ENCODE measurements at places on chromosomes 13 and 19.

DNA sequence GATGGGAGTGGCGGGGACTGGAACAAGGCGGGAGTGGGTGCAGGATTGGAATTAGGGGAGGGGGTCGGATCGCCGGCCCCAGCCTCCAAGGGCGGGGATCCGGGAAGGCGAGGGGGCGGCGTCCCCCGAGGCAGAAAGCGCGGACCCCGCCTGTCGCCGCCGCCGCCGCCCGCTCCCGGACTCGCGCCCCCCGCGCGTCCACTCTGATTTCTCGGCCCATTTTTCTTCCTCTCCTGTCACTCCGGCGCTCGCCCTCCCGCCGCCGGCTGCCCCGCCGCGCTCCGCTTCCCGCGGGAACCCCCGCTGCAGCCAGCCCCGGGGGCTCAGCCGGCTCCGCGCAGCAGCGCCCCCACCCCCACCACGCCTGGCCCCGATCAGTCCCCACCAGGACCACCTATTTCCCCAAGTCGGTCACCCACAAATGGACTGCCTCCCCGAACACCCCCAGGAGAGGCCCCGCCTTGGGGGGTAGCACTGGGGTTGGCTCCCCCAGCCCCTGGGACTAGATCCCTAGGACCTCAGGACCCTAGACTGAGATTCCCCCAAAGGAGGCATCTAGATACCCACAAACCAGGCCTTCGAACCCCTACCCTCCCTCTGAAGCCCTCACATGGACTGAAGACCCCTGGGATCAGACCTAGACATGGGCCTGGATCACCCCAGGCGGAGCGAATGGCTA, 12.6 kb upstream of the ERFL start:
- no peak for DNase-seq

GRCh38 chr13:99926014-99926731, 45.4 kb downstream of the ZIC5 start:
- DNase-seq = no peak

GRCh38 chr19:8308891-8309291, 733 bp upstream of the CD320 start:
- no peak for DNase-seq

DNA sequence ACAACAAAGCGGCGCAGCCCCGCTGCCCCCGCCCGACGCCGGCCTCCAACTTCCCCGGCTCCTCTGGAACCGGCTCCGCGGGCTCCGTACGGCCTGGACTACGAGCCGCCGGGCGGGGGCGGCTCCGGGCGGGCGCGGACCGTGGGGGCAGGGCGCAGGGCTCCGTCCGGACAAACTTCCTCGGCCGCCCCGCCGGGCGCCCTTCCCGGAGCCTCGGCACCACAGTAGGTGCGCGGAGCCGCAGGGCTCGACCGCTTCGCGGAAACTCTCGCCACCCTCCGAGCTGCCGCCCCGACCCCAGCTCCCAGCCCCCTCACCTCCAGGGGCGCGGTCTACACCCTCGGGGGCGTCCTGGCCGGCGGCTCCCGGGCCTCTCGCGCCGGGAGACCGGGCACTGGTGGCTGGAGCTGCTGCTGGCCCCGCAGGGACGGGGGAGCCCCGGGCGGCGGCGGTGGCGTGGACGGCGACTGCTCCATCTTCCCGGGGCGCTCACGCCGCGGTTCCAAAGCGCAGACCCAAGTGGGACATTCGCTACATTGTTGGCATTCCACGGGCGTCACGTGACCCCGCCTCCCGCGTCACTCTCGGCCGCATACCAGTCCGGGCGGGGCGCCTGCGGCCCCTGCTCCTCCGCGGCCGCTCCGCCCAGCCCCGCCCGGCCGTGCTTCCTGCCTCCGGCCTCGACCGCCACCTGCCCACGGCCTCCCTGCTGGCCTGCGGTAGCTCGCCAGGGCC, at the start of gene LATS2:
TSS of gene LATS2 (minus strand) at position 558 of the 735 bp plus-strand sequence. CDS start 15,560 bp downstream, outside the sequence.
- peak; percentile 39 for DNase-seq

- no peak for DNase-seq
These were observed 55.0 kb downstream of the GGACT start for GRCh38 chr13:100533588-100534041.

DNA sequence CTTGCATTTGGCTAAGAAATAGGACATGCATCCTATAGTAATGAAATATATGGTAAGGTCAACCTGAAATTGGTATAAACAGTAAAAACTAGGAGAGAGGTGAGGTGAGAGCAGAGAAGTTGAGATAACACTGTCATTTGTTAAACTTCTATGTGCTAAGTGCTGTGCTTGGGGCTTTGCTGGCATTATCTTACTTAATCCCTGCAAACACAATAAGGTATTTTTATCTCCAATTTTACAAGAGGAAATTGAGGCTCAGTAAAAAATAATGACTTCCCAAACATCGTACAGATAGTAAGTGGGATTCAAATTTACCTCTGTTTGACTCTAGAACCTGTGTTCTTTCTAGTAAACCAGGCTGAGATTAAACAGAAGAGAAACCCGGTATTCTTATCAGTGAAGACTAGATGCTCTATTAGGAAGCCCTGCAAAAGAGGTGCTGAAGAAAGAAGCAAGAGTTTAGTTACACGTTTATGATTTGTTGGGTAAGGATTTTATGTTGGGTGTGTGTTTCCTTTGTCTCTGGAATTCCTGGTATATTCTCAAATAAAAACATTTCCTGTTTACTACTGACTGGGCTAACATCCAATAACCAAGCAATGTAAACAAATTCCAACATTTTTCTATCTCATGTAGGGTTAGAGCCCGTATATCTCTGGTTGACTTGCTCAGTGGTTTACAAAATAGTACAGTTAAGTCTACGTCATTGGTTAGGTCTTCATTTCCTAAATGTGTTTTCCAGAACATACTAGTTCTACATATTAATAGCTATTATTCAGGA, 137.3 kb upstream of the FNDC3A start:
- DNase-seq = no peak

GRCh38 chr13:32150239-32150638, 118.7 kb downstream of the FRY start:
- no peak for DNase-seq

- DNase-seq = no peak
These were observed 13.7 kb downstream of the LGALS7 start for GRCh38 chr19:38759590-38760003.

- peak; percentile 79 for DNase-seq
These were observed 744 bp upstream of the POU2F2 start for GRCh38 chr19:42132851-42133528.

GRCh38 chr13:30065181-30065580, 214.8 kb upstream of the UBL3 start:
- no peak for DNase-seq

GRCh38 chr13:22929381-22930126, 251.2 kb upstream of the SGCG start:
- DNase-seq = no peak

DNA sequence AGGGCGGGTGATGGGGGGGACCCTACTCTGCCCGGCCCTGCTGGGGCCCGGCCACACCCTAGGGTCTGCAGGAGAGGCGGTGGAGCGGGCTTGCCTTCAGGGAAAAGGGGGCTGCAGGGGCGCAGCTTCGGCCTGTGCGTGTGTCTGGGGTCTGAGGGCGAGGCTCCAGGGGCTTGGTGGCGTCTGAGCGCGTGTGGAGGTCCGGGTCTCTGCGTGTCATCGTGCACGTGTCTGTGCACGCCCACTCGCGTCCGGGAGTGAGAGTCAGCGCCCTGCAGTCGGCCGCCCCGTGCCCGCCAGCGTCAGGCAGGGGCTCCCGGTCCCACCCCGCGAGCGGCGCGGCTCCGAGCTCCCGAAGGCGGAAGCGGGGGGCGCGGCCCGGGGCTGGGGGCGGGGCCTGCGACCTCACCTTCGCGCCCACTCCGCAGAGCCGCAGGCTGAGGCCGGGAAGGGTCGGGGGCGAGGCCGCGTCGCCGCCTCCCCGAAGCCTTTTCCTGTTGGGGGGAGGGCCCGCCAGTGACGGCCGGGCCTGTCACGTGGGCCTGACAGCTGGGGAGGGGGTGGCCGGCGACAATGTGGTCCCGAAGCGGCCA, at the start of gene ARHGAP45:
TSS of gene ARHGAP45 (plus strand) at position 420 of the 593 bp plus-strand sequence. CDS start 239 bp downstream, outside the sequence.
- DNase-seq = peak; percentile 73

DNA sequence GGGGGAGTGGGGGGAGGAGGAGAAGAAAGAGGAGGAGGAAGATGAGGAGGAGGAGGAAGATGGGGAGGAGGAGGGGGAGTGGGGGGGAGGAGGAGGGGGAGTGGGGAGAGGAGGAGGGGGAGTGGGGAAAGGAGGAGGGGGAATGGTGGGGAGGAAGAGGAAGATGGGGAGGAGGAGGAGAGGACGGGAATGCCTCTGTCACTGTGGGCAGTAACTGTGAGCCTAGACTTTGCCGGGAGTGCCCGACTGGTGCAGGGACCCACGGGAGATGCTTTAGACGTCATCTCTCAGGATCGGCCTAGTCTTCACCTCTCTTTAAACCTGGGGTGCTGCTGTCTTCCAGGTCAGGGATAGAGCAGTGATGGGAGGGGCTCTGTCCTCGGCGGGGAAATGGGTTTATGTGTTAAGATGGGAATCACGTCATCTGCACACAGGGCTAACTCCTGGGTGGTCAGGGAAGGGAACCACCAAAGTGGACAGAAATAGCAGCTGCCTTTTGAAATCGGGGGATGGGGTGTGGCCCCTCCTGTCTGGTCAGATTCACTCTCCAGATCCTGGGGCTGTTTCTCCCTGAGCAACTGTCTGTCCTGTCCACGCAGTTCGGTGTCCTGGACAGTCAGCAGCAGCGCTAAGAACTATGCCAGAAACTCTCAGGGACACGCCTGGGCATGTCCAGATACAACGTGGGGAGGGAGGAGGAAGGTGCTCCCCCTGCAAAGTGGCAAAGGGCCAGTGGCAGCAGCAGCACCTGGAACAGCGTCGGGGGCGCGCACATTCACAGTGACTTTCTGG, 26.9 kb downstream of the GAS6 start:
- DNase-seq = no peak

DNA sequence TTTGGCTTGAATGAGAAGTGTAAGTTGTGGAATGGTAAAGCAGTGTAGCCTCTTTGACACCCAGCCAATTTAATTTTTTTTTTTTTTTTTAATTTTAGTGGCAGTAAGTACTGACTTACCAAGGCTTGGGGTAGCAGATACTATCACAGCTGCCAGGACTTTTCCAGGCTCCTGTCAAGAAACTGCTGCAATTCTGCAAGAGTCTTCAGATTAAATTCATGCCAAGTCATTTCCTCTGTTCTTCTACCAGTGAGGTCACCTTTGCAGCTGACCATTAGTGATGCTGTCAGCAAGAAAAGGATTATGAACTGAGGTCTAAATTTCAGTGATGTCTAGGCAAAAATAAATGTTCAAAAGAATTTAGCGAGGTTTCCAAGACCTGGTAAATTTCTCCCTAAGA, 91.2 kb downstream of the GGACT start:
- no peak for DNase-seq

GRCh38 chr19:3671680-3672574, 28.3 kb downstream of the PIP5K1C start:
- no peak for DNase-seq

GRCh38 chr19:54473071-54473891, at the start of gene CDC42EP5:
Gene CDC42EP5, minus strand, starts transcription at chr19:54473296. Its CDS starts 7,749 bp downstream, at chr19:54465547.
- DNase-seq = no peak

DNA sequence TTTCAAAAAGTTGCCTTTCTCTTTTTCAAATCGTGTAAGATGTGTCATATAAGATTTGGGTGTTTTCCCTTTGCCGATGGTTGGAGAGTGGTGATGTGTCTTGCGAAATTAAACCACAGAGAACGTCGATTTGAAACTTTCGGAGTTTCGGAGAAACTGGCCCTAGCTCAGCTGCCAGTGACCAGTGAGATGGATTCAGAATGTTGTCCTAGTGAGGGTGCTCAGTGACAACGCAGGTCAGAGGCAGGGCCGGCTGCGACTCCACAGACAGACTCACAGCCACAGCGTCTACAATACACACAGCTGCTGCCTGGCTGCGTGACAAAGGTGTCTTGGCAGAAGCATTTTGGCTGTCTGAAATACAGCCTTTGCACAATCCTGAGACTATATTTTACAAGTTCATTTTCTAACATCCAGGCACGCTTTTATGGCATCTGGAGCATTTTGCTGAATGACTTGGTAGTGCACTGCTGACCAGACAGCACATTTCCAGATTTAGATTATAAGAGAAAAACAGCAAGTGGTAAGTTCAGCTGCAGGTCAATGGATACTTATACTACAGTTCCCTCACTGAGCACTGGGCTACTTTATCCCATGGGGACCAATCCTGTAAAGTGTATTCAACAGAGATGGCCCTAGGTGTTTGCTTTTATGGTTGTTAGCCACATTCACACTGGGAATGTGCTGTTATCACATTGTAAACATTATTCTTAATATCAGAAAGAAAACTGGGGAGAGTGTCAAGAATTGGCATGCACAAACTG, 207.5 kb downstream of the KCNRG start:
- no peak for DNase-seq

DNA sequence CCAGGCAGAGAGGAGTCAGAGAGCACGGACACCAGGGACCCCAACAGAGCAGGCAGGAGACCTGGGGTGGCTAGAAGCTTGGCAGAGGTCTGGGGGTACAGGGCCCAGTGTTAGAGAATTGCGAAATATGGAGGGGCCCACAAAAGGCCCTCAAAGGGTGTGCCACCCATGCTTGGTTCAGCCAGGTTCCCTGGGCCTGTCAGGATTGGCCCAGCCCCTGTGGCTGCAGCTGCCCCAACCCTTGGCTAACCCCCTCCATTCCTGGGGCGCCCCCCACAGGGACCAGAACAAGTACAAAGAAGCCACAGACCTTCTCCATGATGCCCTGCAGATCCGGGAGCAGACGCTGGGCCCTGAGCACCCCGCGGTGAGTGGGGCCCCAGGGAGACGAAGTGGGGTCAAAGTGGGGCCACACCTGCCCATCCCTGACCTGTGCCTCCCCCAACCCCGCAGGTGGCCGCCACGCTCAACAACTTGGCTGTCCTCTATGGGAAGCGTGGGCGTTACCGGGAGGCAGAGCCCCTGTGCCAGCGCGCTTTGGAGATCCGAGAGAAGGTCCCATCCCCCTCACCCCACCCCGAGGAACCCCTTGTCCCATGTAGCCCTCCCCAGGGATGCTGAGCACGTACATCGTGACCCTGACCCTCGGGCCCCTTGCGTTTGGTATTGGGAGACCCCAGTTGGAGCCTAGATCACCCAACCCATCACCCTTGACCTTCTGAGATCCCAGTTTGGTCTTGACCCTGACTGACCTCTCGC, 8.0 kb downstream of the KLC3 start:
- no peak for DNase-seq

GRCh38 chr13:30810801-30811200, 75.5 kb downstream of the ALOX5AP start:
- DNase-seq = no peak

DNA sequence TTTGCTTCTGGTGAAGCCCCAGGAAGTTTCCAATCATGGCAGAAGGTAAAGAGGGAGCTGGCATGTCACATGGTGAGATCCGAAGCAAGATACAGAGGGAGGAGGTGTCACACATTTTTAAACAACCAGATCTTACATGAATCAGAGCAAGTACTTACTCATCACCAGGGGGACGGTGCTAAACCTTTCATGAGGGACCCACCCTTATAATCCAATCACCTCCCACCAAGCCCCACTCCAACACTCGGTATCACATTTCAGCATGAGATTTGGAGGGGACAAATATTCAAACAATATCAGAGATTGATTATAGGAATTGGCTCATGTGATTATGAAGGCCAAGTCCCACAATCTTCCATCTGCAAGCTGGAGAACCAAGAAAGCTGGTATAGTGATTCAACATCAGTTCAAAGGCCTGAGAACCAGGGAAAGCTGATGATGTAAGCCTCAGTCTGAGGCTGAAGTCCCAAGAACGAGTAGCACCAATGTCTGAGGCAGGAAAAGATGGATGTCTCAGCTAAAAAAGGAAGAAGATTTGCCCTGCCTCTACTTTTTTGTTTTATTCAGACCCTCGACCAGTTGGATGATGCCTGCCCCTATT, 58.6 kb upstream of the WDFY2 start:
- DNase-seq = no peak

- DNase-seq = no peak
These were observed 165.0 kb downstream of the FGF14 start for GRCh38 chr13:102236830-102237229.

Measured in activated CD4-positive, alpha-beta T cell treated with anti-CD3 and anti-CD28 coated beads for 1 hour (primary cell).